ENCODE measurements at places on chromosomes 7 and 10. TPM values are rescaled to one million over a fixed set of nuclear protein-coding genes. Genes with fewer than 3 reads are reported as not detected.

DNA sequence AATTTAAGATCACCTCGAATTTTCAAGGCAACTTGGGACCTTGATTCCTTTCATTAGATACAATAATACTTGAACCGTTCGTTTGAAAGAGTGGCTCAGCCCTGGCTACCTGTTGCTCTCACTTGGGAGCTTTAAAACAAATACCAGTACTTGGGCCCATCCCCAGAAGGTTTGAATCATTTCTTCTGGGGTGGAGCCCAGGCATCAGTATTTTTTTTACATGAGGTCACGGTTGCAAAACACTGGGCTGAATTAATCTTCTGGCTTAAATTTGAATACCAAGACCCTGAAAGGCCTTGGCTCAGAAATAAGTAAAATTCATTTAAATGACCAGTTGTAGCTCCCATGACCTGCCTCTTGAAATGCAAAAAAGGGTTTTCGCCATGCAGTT is 214.9 kb downstream of the CREB5 start:
- no peak for DNase-seq

DNA sequence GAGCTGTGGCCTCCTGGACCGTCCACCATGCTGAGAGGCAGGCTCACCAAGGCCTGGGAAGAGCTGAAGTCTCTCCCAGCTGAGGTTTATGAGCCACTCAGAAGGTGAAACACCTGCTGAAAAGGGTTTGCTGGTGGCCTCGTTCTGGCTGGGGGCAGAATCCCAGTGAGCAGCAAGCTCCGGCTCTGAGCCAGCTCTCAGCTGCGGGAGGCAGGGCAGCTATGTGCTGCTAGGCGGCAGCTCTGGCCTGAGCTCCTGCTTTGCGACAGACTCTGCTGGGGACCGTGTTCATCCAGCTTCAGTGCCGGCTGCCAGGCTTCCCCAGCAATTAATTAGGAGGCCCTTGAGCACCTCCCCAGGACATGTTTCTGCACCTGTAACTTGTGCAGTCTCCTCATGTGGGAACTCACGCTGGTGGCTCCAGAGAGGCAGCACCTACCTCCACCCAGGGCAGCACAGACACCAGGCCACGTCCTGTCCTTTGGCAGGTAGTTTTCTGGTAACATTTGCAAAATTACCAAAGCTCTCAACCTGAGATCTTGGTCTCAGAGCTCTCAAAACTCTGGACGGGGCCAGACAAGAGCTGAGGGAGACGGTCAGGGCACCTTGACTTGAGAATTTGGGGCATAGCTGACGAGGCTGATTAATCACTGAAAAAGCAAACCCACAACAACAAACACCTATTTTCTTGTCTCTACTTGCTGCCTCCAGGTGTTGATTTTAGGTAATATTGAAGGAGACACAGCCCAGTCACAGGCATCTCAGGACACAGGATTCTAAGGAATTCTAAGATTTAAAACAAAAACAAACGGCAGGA is 185.0 kb downstream of the TCERG1L start:
- DNase-seq, result no peak

- DNase-seq, result peak; percentile 43
These were observed 30.3 kb upstream of the HERPUD2 start for GRCh38 chr7:35725280-35725680.

DNA sequence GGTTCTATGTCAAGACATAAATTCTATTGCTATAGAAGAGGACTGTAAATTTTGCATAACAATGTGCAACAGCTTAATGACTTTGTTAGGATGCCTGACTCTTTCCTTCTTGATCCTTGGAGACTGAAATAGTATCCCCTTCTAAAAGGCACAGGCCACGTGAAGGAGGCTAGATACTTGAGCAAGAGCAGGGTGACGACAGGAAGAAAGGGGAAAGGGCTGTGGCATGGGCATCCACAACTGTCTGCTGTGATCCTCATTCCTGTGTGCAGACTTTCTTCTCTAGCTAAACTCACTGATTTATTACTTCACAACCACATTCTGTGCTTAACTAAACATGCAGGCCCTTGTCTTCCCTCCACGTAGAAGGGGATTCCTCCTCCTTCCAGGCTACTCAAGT is 1111.8 kb upstream of the C7orf33 start:
- DNase-seq, result no peak

GRCh38 chr7:14698239-14698638 is 204.3 kb downstream of the DGKB start:
- no peak for DNase-seq

- DNase-seq, result no peak
These were observed 260.0 kb downstream of the MAD1L1 start for GRCh38 chr7:1972744-1973143.

- peak; percentile 3 for DNase-seq
These were observed 151.5 kb downstream of the ANK3 start for GRCh38 chr10:60237977-60238758.

- no peak for DNase-seq
These were observed 69.4 kb downstream of the EBF3 start for GRCh38 chr10:129894698-129895097.

DNA sequence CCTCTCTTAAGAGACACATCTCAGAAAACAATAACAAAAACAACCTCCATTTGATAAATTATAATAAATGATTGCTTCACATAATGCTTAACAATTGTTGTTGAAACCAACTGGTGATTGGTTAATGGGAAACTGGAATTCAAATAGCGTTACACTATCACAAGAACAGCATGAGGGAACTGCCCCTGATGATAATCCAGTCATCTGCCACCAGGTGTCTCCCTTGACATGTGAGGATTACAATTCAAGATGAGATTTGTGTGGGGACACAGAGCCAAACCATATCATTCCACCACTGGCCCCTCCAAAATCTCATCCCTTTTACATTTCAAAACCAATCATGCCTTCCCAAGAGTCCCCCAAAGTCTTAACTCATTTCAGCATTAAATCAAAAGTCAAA is 375.9 kb downstream of the BMPER start:
- DNase-seq, result no peak

DNA sequence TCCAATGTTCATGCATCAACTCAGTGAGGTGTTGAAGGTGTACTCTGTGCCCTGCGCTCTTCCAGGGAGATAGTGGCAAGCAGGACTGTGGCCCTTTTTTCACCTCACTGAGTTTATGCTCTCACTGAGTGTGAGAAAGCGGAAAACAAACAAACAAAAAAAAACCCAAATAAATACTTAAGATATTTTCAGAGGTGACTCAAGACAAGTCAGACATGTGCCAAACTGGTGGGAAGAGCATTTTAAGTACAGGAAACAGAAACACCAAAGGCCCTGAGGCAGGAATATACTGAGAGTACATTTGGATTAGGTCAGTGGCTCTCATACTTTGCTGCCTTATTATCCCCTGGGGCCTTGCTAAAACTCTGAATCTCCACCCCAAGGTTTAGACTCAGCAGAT is 111.9 kb upstream of the IGFBP3 start:
- DNase-seq, result no peak

DNA sequence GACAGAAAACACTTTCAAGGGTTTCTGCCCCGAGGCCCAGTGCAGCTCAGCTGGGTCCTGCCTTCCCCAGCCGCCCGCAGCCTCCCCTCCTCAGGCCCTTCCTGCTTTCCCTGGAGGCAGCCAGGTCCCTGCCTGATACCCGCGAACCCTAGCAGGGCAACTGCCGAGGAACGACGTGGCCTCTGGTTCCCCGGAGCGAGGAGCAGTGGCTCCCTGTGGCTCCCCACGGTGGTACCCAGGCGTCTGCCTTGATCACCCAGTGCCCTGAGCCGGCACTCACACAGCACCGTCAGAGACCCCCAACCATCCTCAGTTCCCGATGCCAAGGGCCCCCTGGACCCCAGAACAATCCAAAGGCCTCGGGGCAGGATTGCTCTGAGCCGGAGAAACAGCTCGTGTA is 58.3 kb downstream of the CFAP46 start:
- DNase-seq, result peak; percentile 29

DNA sequence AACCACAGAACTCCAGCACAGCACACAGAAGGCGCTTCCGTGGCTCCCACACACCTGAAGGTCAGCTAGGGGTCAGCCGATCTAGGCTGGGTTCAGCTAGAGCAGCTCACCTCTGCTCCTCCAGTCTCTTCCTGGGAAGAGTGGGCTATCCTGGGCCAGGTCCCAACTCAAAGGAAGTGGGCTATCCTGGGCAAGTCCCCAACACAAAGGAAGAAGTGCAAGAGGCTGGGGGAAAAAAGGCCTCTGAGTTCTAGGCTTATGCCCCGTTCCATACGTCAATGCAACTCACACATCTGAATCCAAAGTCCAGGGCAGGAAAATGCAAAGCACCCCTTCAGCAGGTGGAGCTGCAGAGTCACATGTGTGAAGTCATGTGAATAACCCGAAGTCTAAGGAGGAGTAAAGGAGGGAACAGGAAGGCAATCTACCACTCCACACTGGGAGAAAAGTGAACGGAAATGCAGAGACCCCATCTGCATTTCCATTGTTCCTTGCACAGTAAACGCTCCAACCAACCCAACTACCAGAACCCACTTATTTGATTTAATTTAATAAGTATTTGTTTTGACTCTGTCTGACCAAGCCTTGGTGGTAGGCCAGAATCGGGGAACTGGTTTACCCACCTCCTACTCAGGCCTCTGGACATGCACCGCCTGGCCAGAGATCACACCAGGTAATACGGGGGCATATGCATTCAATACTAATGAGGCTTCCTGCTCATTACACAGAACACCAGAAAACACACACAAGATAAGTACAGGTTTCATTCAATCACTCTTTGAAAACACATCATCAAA is 95.5 kb upstream of the RNF32 start:
- peak; percentile 77 for DNase-seq

GRCh38 chr10:119283387-119283786 is 76.0 kb downstream of the GRK5 start:
- no peak for DNase-seq

GRCh38 chr7:19520392-19520791 is 188.4 kb downstream of the POLR1F start:
- DNase-seq, result no peak

DNA sequence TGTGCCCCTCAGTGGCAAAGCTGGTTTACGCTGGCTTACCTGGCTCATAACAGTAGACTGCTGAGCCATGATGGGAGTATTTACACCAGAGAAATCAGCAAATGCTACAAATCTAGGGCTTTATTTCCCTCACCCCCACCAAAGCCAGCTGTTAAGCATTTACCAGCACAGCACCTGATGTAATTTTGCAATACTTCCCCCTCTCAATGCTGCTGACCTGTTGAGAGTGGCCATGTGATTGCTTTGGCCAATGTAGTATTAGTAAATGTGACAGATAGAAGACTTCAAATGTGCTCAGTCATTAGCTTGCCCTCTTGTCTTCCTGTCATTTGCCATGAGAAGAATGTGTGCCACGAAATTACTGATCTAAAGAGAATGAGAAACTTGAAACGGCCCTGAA is 46.6 kb downstream of the HERPUD2 start:
- no peak for DNase-seq

DNA sequence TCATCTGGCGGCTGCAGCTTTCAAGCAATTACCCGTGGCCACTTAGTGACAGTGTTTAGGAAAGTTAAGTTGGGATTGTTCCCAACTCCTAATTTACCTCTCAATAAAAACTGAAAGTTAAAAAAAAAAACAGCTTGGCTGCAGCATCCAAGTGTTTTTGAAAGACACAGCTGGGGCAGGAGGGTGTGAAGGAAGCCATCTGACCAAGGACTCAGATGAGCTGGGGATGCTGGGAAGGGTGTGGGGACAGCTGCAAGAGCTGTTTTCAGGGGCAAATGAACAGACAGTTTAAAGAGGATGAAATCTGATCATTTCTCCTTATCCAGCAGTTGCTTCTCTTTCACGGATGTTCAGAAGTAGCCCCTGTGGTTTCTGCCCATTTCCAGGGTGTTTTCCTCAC is 129.2 kb upstream of the CDCA7L start:
- no peak for DNase-seq

- DNase-seq, result peak; percentile 57
These were observed 754 bp downstream of the GSTO1 start for GRCh38 chr10:104255311-104255981.

- no peak for DNase-seq
These were observed 14.7 kb upstream of the LEP start for GRCh38 chr7:128226132-128226980.

- no peak for DNase-seq
These were observed 27.6 kb upstream of the LAMB1 start for GRCh38 chr7:108030516-108030915.

DNA sequence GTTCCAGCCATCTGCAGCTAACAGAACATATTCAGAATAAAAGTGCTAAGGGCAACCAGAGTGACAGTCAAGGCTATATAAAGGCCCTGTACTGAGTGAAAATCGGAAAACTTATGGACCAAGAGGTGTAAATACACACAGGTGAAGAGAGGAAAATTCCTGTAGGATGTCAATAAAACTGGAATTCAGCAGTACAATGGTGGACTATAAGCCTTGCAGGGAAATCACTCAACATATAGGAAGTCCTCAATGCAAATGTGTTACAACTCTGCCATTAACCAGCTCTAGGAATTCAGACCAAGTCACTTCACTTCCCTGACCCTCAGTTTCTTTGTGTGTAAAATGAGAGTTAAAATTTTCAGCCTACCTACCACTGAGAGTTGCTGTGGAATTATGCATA is 7.7 kb downstream of the USP6NL start:
- DNase-seq, result no peak

DNA sequence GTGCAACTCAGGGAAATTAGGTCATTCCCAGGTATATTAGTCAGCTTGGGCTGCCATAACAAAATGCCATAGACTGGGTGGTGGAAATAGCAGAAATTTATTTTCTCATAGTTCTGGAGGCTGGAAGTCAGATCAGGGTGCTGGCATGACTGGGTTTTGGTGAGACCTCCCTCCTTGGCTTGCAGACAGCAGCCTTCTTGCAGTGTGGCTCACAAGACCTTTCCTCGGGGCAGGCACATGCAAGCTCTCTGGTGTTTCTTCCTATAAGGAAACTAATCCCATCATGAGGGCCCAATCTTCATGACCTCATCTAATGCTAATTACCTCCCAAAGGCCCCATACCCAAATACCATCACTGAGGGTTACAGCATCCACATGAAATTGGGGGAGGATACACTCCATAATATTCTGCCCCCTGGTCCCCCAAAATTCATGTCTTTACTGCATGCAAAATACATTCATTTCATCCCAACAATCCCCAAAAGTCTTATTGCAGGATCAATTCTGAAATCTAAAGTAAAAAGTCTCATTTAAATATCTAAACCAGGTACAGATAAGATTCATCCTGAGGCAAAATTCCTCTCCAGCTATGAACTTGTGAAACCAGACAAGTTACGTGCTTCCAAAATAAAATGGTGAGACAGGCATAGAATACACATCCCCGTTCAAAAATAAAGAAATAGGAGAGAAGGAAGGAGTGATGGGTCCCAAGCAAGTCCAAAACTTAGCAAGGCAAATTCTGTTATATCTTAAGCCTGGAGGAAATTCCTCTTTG is 17.4 kb upstream of the CBLL1 start:
- no peak for DNase-seq

DNA sequence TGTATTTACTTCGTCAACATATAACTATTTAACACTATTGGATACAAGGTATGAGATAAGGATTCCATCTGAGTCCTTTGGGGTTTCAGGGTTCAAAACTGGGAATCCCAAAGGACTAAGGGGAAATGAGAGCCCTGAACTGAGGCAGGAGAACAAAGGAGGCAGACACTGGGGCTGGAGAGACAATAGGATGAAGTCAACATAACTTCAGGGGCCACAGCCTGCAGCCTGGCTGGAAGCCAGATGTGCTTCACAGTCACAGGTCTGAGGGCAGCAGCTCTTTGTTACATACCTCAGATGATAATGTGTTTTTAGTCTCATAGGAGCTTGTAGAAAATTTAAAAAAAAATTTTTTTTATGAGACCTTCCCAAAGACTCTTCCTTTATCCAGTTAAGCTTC is 73.3 kb downstream of the NRF1 start:
- DNase-seq, result no peak

Gene CFAP69
- 7.2 TPM for total RNA-seq

Gene SLIT1
- 0.17 TPM for total RNA-seq

Gene GALNT17
- 17.3 TPM for total RNA-seq

Gene ANKRD1
- total RNA-seq, result not detected

Gene GRID2IP
- 0.58 TPM for total RNA-seq

Gene MYO3A
- 0.12 TPM for total RNA-seq

Gene CEP41
- total RNA-seq, result 6.4 TPM

All from mucosa of descending colon (tissue), 3 donors.